ENCODE measurements at places on chromosomes 12 and 14. TPM values are rescaled to one million over a fixed set of nuclear protein-coding genes. Genes with fewer than 3 reads are reported as not detected.

Gene ARG2
- 8.9 TPM for total RNA-seq

Gene RHOJ
- total RNA-seq: 29.6 TPM

Gene MANSC1
- 2.9 TPM for total RNA-seq

GRCh38 chr12:89372584-89373370, 20.5 kb upstream of the DUSP6 start:
- no peak for DNase-seq
- H3K4me3 ChIP-seq: no peak overlapping the region
- no peaks in the 10 kb centered on the region for H3K36me3 ChIP-seq
- H3K4me1 ChIP-seq: peaks cover 44% of the 10 kb centered on the region
- H3K27ac ChIP-seq: peak overlapping the region; percentile 0
- no peaks in the 10 kb centered on the region for H3K27me3 ChIP-seq
